HFFc6 (cell line): ENCODE measurements at places on chromosomes 12 and 14.

GRCh38 chr14:79630288-79630960 lies 580.9 kb downstream of the DIO2 start:
- no peak for DNase-seq

DNA sequence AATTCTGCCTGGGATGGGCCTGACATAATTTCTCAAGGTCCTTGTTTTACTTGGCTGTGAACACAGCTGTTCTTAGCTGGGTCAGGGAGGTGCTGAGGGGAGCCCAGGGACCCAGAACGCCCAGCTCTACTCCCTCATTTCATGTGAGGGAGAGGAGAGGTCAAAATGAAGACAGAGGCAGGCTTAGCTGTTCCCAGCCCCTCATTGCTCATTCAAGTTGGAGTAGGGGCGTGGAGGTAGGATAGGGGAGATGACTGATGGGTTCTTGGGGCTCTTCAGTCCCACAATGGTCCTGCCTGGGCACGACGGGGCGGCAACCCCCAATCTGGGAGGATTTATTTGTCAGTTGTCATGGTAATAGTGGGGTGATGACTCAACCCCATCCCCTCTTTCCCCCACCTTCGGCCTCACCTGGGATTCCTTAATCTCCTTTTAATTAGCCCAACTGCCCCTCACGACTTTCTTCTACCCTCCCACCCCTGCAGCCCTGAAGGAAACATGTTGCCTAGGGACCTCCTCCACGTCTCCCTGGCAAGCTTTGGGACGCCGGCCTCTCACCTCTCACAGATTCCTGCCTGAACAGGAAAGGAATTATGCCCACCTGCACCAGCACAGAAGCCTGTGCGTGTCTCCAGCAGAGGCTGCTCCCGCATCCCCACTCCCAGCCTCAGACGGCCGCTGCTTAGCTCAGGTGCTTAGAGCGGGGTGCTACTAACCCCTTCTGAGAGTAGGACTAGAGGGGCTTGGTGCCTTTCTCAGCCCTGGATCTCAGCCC lies 10.2 kb downstream of the SPRYD3 start:
- no peak for DNase-seq

GRCh38 chr12:1603269-1603993 lies 9.1 kb upstream of the FBXL14 start:
- no peak for DNase-seq

- peak; percentile 0 for DNase-seq
Measured at GRCh38 chr14:78863143-78863542, 693.0 kb downstream of the NRXN3 start.

DNA sequence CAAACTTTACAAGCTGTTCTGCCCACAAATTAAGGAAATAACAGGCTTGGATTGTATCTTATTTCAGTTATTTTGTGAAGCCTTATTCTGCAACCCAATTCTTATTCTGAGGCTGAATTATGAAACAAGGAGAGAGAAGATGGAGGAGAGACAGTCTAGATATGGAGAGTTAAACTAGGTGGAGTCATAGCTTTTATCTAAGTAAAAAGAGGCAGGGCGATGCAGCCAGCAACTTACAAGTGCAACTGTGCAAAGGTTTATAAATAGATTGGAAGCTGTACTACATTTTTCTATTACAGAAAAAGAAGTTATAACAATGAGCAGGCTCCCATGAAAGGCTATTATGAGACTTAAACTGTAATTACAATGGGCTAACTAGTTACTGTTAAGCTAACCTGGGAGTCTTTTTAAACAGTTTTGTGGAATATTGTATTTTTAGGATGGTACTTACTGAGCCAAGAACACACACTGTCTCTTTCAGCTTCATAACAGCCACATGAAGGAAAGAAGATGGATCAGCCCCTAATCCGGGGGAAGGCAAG lies 22.4 kb downstream of the NID2 start:
- DNase-seq = no peak

GRCh38 chr12:101685092-101685491 lies 12.3 kb upstream of the CHPT1 start:
- DNase-seq = no peak

GRCh38 chr14:70422538-70422937 lies 5.6 kb upstream of the SYNJ2BP start:
- DNase-seq = no peak

DNA sequence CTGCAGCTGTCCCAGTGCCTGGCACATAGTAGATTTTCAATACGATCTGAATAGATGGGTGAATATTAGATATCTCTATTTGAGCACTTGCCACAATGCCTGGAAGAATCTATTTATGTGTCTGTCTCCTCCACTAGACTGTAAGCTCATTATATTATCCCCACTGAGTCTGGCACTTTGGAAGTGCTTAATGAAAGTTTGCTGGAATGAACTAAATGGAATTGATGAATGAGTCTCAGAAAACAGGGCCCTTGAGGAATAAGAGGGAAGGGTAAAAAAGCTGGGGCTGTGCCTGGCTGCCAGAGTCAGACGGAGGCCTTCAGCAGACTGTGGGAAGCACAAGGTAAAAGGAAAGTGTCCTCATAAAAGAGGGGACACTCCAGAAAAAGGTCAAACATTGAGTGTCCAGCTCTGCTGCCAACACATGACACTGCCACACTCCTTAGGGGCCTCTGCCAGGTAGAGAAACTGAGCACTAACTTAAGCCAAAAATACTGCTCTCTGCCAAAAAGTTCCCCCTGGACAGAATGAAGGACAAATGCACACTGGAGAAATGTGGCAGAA lies 39.3 kb downstream of the GLT8D2 start:
- DNase-seq = no peak

DNA sequence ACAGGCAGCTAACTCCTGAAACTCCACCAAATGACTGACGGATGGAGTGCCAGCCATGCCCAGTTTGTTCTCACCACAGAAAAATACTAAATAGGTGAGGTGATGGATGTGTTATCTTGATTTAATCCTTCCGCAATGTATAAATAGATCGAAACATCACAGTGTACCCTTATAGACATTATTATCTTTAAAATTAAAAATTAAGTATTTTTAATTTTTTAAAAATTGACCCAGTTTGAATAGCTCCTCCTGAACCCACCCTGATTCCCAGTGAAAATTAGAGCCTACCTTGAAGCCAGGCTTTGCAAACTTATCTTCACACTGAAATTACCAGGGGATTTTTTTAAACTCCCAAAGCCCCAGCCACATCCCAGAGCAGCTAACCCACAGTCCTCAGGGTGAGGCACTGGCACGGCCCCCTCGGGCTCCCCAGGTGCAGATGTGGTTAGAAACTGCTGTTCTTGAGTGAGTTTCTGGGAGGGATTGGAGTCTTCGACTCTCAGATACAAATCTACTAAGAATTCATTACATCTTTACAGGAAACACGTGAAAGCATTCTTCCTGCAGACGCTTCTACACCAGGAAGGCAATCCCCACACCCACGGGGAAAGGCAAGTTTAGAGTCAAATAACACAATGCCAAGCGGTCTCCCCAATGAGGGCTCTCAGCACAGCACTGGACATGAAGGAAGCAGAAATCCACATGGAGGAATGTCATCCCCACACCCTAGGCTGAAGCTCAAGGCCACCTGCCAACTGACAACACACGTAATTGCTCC lies 126.4 kb downstream of the RIMBP2 start:
- no peak for DNase-seq

GRCh38 chr14:23071244-23071920 lies 14.1 kb upstream of the CDH24 start:
- DNase-seq = peak; percentile 89
